Trophoblast cell (in vitro differentiated cells and primary cell): ENCODE measurements at places on chromosomes 12 and 14.

DNA sequence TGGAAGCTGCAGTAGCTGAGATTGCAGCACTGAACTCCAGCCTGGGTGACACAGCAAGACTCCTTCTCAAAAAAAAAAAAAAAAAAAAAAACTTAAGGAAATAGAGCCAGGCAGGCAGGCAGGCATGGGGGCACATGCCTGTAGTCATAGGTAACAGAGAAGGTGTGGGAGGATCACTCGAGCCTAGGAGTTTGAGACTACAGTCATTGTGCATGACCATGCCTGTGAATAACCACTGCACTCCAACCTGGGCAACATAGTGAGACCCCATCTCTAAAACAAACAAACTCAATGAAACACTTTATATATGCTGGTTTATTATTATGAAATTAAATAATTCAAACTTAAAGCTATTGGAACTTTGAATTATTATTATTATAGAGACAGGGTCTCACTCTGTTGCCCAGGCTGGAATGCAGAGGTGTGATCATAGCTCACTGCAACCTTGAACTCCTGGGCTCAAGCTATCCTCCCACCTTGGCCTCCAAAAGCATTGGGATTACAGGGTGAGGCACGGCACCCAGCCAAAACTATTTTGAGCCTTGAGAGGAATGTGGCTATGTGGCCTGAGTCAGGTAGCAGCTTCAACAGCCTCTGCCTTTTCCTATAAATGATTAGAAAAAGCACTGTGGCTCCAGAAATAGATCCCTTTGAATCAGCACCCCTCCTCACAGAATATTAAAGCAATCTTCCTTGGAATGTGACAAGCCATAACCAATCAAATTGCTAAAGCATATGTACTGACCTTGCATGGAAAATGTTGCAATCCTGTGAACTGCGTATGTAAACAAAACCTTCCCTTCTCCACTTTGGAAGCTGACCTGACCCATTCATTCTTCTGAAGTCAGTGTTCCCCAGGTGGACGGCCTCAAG is 34.7 kb upstream of the YY1 start:
- no peaks in the 10 kb centered on the region for H3K36me3 ChIP-seq
- no peak overlapping the region for H3K27ac ChIP-seq
- no peak overlapping the region for H3K4me3 ChIP-seq
- peak; percentile 85 for DNase-seq

GRCh38 chr12:50765095-50765911 is 1.4 kb downstream of the ATF1 start:
- H3K27ac ChIP-seq = peak overlapping the region; percentile 99
- DNase-seq = peak; percentile 87
- peaks cover 17% of the 10 kb centered on the region for H3K4me1 ChIP-seq

GRCh38 chr12:7072554-7072953 is 12.0 kb downstream of the C1S start:
- no peak overlapping the region for H3K27ac ChIP-seq
- no peaks in the 10 kb centered on the region for H3K27me3 ChIP-seq
- H3K4me3 ChIP-seq = no peak overlapping the region
- H3K36me3 ChIP-seq = no peaks in the 10 kb centered on the region
- no peak for DNase-seq

- no peaks in the 10 kb centered on the region for H3K36me3 ChIP-seq
- peak; percentile 65 for DNase-seq
- no peak overlapping the region for H3K27ac ChIP-seq
- no peaks in the 10 kb centered on the region for H3K4me1 ChIP-seq
- H3K27me3 ChIP-seq = no peaks in the 10 kb centered on the region
These were observed 670.3 kb upstream of the TBX3 start for GRCh38 chr12:115354007-115354890.

GRCh38 chr12:26723379-26724308 is 109.3 kb downstream of the ITPR2 start:
- no peak overlapping the region for H3K27ac ChIP-seq
- H3K4me3 ChIP-seq = no peak overlapping the region
- H3K36me3 ChIP-seq = no peaks in the 10 kb centered on the region

GRCh38 chr14:76133103-76133502 is 18.6 kb upstream of the GPATCH2L start:
- DNase-seq = peak; percentile 66
- peaks cover 16% of the 10 kb centered on the region for H3K27me3 ChIP-seq
- no peak overlapping the region for H3K4me3 ChIP-seq
- H3K4me1 ChIP-seq = no peaks in the 10 kb centered on the region
- no peaks in the 10 kb centered on the region for H3K36me3 ChIP-seq
- no peak overlapping the region for H3K27ac ChIP-seq

DNA sequence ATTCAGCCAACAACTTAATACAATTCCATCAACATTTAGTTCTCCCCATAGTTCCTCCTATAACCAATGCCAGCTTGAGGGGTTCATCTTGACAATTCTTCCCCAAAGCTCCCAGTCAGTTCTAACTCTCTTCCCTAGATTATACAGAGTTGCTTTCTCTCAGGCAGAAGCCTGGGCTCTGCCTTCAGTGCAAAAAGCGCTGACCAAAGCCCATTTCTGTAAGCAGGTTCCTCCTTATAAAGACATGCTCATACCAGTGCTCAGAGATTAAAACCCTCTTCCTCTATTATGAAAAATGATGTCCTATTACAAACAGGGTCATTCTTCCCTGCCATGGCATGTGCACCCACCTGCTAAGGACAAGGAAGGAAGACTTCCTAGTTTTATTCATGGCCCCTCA is 16.2 kb downstream of the SPIC start:
- no peaks in the 10 kb centered on the region for H3K36me3 ChIP-seq
- H3K27me3 ChIP-seq = no peaks in the 10 kb centered on the region
- H3K4me1 ChIP-seq = no peaks in the 10 kb centered on the region
- no peak overlapping the region for H3K27ac ChIP-seq
- DNase-seq = no peak

DNA sequence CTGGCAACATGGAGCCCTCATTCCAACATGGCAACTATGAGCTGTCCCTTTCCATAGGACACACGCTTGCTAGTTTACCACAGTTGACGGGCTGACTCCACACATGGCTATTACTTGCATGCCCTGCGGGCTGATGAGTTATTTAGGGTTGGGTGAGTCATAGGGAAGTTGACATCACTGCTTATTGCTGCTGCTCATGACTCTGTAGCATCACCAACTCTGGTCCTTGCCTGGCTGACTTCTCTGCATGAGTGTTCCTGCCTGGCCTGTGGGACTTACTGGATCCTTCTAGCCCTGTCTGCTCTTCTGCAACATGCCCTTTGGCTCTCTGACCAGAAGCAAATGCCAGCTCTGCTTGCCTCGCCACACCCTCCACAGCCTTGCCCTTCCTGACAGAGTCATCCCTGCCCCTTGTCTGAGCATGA is 199.5 kb downstream of the ANO6 start:
- no peaks in the 10 kb centered on the region for H3K4me1 ChIP-seq
- no peaks in the 10 kb centered on the region for H3K27me3 ChIP-seq
- H3K27ac ChIP-seq = no peak overlapping the region
- H3K4me3 ChIP-seq = no peak overlapping the region
- DNase-seq = peak; percentile 97

DNA sequence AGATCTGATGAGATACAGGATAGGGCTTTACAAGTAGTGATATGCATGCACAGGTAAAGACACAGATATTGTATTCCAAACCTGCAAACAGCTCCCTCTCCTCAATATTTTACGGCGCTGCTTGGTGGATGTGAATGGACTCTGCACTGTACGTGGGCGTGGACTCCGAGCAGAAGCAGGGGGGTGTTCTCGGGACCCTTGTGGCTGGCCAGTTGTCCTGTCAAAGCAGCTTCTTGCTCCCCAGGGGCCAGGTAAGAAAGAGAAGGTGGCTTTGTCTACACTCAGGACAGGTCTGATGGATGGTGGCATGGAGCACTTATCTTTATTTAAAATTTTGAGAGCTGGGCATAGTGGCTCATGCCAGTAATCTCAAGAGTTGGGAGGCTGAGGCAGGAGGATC is 29.5 kb upstream of the CLMN start:
- H3K36me3 ChIP-seq = no peaks in the 10 kb centered on the region
- H3K4me1 ChIP-seq = no peaks in the 10 kb centered on the region
- no peaks in the 10 kb centered on the region for H3K27me3 ChIP-seq
- H3K27ac ChIP-seq = no peak overlapping the region

- DNase-seq = peak; percentile 52
- H3K4me3 ChIP-seq = no peak overlapping the region
- H3K4me1 ChIP-seq = no peaks in the 10 kb centered on the region
- H3K27me3 ChIP-seq = no peaks in the 10 kb centered on the region
These were observed 70.1 kb upstream of the TTC7B start for GRCh38 chr14:90886297-90886815.

DNA sequence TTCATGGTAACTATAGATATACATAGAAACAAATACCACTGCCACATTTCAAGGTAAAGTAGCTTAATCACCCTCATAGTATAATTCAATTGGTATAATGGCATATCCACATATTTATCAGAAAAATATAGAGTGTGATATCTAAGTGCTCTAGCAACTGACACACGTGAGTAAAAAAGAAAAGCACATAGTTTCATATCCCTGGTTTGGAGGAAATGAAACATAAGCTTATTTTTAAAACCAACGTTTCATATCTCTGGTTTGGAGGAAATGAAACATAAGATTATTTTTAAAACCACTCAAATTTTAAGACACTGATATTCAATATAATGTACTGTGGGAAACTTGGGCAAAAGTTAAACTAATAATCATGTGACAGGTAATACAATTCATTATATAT is 2.1 kb downstream of the OR6C70 start:
- H3K36me3 ChIP-seq = no peaks in the 10 kb centered on the region
- no peak overlapping the region for H3K27ac ChIP-seq
- H3K4me3 ChIP-seq = no peak overlapping the region
- DNase-seq = no peak

GRCh38 chr12:116140529-116140928 is 137.0 kb downstream of the MED13L start:
- no peak for DNase-seq
- H3K4me3 ChIP-seq = no peak overlapping the region
- no peak overlapping the region for H3K27ac ChIP-seq
- no peaks in the 10 kb centered on the region for H3K27me3 ChIP-seq
- H3K4me1 ChIP-seq = no peaks in the 10 kb centered on the region

DNA sequence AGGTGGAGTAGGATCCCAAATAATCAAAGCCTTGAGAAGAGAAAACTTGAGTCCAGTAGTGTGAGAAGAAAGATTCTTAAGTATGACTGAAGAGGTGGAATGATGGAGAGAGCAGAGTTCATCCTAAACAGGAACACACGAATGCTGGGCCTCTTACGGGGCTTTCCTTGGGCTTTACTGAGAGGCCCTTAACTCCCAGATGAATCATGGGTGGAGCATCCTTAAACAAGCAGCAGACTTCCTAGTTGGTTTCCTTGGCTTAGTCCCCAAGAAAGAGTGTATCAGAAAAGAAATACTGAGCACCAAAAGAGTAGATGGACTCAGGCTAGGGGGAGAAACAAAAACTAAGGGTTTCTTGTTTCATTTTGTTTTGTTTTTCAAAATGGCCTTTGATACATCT is 132.5 kb downstream of the GPR135 start:
- no peak overlapping the region for H3K4me3 ChIP-seq
- H3K4me1 ChIP-seq = no peaks in the 10 kb centered on the region
- no peak overlapping the region for H3K27ac ChIP-seq
- H3K27me3 ChIP-seq = no peaks in the 10 kb centered on the region

GRCh38 chr14:30673071-30673470 is 51.0 kb downstream of the SCFD1 start:
- H3K36me3 ChIP-seq = no peaks in the 10 kb centered on the region
- H3K27me3 ChIP-seq = no peaks in the 10 kb centered on the region
- DNase-seq = no peak

GRCh38 chr12:68871921-68872320 is 61.0 kb downstream of the CPM start:
- no peak overlapping the region for H3K4me3 ChIP-seq
- peaks cover 6% of the 10 kb centered on the region for H3K4me1 ChIP-seq
- H3K27ac ChIP-seq = no peak overlapping the region
- DNase-seq = peak; percentile 42
- H3K36me3 ChIP-seq = no peaks in the 10 kb centered on the region

DNA sequence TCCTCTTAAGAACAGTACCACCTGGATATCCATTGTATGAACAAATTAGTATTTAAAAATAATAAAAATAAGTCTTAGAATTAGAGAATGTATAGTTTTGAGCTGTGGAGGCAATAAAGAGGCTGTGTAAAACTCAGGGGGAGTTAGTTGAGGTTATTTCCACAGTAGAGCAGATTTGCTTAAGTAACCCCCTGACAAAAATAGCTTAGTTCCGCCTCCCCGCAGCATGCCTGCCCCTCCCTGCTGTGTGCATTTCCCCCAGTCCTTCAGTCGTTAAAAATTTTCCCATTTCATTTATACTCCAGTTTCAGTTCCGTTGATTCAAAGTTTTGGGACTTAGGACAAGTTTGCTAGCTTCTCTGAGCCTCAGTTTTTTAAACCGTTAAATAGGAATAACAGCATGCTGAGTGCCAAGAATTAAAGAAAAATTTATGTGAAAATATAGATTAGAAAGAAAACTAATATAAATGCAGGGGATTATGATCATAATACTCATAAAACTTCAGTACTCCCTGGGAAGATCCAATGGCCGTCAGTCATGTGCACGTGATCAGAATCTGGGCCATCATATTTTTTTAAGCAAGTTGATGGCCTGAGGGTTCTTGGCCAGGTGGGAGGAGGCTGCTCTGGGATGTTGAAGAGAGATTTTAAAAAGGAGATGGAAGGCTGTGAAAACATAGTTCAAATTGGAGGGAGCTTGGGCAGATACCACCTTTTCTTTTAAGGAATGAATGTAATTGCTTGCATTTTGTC is 14.5 kb upstream of the SLC38A2 start:
- H3K27ac ChIP-seq = no peak overlapping the region
- H3K27me3 ChIP-seq = no peaks in the 10 kb centered on the region
- DNase-seq = peak; percentile 34
- peaks cover 3% of the 10 kb centered on the region for H3K4me1 ChIP-seq
- H3K36me3 ChIP-seq = no peaks in the 10 kb centered on the region

- no peak overlapping the region for H3K4me3 ChIP-seq
- no peaks in the 10 kb centered on the region for H3K4me1 ChIP-seq
- no peaks in the 10 kb centered on the region for H3K36me3 ChIP-seq
These were observed 122.2 kb upstream of the CCDC175 start for GRCh38 chr14:59698793-59699192.

GRCh38 chr14:100594625-100594951 is 7.4 kb upstream of the BEGAIN start:
- H3K27me3 ChIP-seq = peaks cover 1% of the 10 kb centered on the region
- no peaks in the 10 kb centered on the region for H3K4me1 ChIP-seq

- H3K4me3 ChIP-seq = no peak overlapping the region
- H3K27ac ChIP-seq = no peak overlapping the region
- H3K36me3 ChIP-seq = no peaks in the 10 kb centered on the region
- H3K27me3 ChIP-seq = no peaks in the 10 kb centered on the region
- no peak for DNase-seq
- H3K4me1 ChIP-seq = peaks cover 7% of the 10 kb centered on the region
These were observed 26.2 kb upstream of the YY1 start for GRCh38 chr14:100212476-100213333.

- H3K27me3 ChIP-seq = no peaks in the 10 kb centered on the region
- no peak overlapping the region for H3K27ac ChIP-seq
- no peaks in the 10 kb centered on the region for H3K4me1 ChIP-seq
- no peak overlapping the region for H3K4me3 ChIP-seq
These were observed 24.5 kb upstream of the OVCH1 start for GRCh38 chr12:29521951-29522350.
